ENCODE measurements at places on chromosomes 1 and 21. TPM values are rescaled to one million over a fixed set of nuclear protein-coding genes. Genes with fewer than 3 reads are reported as not detected.
A peak's percentile ranks its signal among the peaks of the same experiment; 100 is the strongest.

DNA sequence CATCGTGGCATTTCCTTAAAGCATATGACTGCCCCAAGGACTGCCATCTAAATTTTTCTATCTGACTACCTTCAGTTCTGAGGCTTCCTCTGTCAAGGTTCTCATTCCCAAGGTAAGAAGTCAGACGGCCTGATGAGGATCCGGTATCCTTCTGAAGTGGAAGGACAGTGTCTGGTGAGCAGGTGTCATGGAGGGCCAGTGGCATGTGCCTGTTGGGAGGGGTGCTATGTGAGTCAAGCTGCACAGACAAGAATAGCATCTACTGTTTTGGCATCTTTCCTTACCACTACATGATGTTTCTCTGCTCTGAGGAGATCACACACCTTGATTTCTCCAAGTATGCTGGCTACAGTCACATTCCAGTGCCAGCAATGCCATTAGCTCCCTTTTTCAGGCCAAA, 99.6 kb upstream of the RGS1 start:
- DNase-seq: no peak

DNA sequence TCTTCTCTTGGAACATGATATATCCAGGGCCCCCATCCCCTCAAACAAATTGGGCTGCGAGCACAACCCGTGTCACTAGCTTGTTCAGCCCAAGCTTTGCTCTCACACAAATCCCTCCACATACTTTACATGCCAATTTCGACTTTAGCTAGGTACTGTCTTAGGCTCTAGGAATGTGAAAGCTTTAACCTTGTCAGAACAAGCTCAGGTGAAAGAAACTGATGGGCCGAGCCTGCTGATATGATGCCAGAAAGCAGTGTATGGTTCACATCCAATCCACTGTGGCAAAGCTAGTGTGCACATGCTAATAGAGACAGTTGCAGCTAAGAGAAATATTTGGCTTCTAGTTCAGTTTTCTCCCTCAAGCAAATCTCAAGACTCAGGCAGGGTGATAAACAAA, 79.5 kb downstream of the TNFSF18 start:
- DNase-seq: peak; percentile 93

- no peak for DNase-seq
These were observed 51.5 kb upstream of the SCYL3 start for GRCh38 chr1:169945181-169945580.

- no peak for DNase-seq
These were observed 368.3 kb upstream of the TMPRSS15 start for GRCh38 chr21:18771845-18772380.

DNA sequence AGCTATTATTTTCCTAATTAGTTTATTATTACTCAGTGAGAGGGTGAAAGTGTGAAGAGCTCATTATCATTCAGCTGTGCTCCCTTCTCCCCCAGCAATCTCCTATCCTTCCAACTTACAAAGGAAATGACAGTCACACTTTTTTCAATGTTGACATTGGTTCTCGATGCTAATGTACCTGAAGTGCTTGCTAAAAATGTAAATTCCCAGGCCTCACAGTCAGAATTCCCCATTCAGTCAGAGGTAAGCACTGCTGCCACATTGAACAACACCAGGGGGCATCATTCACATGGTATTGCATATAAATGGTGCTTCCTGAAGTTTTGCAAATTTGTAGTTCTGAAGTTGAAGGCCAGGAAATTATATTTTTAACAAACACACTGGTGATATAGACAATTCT, 132.7 kb upstream of the FOXD3 start:
- no peak for DNase-seq

DNA sequence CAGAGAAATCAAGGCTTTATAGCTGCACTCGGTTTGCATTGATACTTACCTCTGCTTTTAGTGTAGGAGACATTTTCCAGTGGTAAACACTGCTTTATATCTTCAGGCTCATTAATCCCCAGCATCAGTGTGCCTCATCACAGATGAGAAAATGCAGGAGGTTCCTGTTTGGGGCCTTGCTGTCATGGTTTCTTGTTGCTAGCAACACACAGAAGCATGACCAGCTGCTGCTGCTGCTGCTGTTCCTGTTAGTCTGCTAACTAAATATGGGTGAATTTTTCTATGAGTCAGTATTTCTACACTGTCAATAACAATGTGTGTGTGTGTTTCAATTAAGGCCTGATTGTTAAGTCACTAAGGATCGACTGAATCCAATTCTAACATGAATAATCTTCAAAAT, 85.8 kb upstream of the RGS1 start:
- DNase-seq: peak; percentile 95

MXRA8 gene
- 5.0 TPM for total RNA-seq

DNA sequence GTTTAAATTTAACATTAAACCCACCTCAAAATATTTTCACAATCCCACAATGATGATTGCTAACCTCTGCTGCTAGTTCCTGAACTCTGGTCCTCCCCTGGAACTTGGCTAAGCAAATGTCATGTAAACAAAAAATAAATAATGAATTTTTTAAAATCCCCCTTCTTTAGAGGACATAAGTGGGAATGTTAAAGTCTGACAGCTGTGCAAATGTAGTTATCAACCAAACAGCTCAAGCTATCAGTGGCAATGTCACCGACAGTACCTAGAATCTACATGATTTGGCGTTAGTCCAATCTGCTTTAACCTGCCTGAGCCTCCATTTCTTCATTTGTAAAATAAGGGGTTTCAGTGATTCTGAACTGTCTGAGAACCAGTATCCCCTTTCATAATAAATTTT, 67.7 kb downstream of the GDAP2 start:
- no peak for DNase-seq

PTPN14 gene
- 33.0 TPM for total RNA-seq

DNA sequence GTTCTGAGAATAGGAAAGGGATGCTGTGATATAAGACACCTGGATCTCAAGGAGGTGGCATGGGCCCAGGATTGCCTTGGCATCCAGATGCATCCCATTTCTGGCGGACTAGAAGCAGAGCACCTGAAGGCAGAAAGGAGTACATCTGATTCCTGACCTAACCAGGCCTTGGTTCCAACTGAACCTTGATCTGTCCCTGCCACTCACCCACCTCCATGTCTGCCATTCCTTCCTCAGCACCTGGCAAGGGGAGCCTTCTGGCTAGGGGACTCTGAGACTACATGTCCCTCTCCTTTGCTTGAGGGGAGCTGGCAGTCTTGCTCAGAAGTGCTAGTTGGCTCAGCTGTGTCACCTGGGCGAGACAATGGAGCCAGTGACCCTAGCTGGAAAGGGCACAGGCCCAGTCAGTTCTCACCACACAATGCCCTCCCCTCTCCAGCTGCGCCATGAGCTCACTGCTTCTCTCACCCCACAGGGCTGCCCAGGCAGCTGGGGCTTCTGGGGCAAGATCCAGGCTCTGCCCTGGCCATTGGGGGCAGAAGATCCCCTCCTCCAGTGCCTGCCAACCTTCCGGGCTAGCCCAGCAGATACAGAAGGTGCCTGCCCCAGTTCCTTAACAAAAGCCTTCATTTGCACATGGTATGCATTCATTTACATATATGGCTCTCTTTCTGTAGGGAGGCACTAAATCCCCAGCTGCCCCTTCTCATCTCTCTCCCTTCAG, 2.9 kb downstream of the IGSF8 start:
- no peak for DNase-seq

GRCh38 chr1:10610901-10611600, 136.3 kb downstream of the PEX14 start:
- no peak for DNase-seq

DNA sequence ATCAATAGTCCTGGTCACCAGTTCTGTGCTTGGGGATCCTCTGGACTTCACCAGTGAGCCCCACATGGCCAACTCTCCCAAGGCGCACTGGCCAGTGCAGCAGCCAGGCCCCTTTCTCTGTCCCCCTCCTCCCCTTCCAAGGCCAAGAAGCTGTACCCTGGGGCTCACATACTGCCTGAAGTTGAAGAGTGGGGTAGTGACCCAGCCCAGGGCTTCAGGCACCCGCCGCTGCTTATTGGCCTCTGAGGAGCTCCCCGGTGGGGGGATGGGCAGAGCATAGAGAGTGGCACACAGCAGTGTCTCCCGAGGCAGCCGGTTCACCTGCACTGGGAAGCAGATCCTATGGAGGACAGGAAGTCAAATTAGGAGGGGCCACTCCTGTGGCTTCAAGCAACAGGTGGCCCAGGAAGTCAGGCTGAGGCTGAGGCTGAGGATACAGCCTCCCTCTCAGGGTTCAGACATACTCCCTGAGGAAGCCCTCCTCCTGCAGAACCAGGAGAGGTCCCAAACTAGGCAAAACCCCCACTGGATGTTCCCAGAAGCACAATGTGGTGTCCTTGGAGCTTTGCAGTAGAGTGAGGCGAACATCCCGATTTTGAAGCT, 38.2 kb upstream of the PPP1R15B start:
- DNase-seq: no peak

DNA sequence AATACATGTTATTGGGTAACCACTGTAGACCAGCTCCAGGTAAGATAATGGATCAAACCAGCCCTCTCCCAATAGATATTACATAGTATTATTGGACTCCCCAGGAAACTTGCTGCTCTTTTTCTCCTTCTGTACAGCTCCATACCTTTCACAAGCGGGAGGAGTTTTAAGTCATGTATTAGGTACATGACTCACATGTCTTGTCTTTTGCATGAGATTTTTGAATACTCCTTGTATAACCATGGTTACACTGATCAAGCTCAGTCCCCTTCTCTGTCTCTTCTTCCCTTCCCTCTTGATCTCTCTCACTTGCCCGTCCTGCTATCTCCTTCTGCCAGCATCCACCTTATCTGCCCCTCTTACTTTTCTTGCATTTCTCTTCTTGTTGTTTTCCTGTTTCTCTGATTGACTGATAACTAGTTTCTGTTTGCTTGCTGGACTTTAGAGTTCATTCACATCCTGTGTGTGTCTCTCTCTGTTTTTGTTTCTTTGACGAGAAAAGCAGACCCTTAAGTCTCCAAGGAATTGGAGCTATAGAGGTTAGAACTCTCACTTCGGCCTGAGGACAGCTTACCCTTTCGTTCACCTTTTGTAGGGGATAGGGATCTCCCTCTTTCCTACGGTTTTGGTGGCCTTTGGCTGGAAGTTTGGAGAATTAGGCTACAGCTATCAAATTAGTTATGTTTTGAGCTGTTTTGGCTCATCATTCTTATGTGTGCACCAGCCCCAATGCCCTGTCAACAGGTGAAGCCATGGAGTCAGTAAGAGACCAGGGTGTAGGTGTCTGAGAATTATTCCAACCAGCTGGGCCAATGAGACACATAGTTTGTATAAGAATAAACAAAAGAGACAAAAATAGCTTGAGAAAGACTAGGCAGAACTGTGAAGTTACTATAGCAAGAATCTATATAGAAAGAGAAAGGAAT, 49.0 kb upstream of the ASB17 start:
- no peak for DNase-seq

DNA sequence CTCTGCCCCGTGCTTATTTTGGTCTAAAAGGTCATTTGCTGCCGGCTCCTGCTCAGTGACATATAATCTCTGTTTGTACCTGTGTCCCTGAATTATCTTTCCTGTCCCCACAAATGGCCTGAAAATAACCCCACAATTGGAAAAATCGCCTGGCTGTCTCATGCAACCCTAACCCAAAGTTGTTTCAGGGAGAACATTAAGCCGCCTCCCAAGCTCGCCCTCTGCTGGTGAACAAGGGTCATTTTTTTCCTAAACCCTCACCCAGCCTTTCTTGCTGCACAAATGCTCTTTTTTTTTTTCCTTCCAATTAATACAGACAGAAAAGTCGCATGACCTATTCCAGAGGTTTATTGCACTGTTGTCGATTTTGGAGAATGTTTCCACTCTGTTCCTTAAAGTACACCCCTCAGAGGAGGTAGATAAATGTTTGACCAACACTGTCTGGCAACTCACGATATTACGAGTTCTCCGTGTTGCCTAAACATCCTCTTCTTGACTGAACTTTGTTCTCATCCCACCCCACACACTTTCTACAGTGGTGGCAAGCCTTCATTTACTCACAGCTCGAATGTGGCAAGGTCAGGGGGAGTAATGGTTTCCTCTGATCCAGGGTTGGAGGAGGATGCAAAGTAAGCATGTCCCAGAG, 148.7 kb downstream of the ZZZ3 start:
- DNase-seq: peak; percentile 37

LRRC7 gene
- not detected for total RNA-seq

ZYG11A gene
- under 0.01 TPM for total RNA-seq

OR6N1 gene
- not detected for total RNA-seq

GRCh38 chr21:35145626-35146233, 96.6 kb upstream of the RUNX1 start:
- DNase-seq: peak; percentile 42

DNA sequence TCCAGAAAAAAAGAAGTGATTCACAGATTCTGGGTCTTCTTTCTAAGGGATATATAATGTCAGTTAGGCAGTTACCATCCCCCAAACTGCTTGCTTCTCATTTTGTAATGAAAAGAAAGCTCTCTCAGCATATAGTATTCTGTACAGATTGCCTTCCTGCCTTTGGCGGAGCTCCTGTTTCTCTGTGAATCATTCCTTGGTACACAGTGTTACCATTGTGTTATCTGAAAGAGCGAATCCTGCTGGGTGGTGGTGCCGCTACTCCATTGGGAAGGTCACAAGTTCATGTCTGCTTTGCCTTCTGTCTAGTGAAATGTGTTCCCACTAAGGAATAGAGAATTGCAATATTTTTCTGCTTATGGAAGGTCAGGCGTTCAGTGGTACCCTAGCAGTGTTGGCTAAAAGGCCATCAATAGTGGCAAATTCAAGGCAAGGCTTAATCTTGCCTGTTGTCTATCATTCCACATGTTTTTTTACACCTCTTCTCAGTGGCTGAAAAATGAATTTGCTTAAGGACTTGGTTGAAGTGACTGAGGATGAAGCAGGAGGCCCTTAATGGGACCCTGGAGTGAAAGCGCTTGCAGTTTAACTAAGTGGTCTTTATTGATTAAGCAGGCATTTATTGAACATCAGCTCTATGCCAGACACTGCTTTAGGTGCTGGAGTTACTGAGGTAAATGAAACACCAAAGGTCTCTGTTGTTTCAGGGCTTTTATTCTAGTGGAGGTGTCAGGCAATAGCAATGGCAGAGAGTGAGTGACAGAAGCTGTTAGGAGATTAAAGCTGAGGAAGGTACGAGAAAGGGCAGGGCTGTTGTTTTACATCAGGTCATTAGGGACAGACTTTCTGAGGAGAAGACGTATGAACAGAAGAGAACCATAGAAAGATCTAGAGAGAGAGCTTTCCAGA, 186.7 kb downstream of the PDE4B start:
- DNase-seq: no peak

DNA sequence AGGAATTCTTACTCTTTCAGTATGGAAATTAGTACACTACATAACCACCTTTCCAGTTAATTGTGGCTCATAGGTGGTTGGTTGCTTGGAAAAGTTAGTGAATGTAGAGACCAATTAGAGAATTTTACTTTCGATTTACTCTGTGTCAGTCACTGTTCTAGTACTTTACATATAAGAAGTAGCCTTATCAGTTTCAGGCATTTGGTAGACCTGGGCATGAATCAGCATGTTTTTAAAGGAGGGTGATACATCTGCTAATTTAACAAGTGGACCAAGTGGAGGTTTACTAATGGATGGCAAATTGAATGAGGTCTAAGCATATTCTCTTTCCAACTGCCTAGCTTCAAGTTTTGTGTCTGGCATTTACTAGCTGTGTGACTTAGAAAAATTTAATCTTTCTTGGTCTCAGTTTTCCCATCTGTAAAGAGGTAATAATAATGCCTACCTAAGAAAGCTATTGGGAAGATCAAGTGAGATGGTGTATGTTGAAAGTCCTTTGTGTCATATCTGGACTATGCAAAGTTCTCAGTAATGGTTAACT, 1158.6 kb downstream of the PLA2G4A start:
- DNase-seq: peak; percentile 54
